ENCODE measurements at places on chromosomes 2 and 18. TPM values are rescaled to one million over a fixed set of nuclear protein-coding genes. Genes with fewer than 3 reads are reported as not detected.

The IL1RL2 gene
- total RNA-seq, result 0.63 TPM

The AGXT gene
- not detected for total RNA-seq

The GAREM2 gene
- 0.05 TPM for total RNA-seq

The KIF1A gene
- total RNA-seq, result not detected

The RGPD4 gene
- total RNA-seq, result not detected

The SOCS6 gene
- 17.9 TPM for total RNA-seq

The NR4A2 gene
- 0.84 TPM for total RNA-seq

The TMEM169 gene
- total RNA-seq, result 3.2 TPM

The UGT1A8 gene
- 0.37 TPM for total RNA-seq

The KIF5C gene
- not detected for total RNA-seq

The CYRIA gene
- total RNA-seq, result 1.1 TPM

The DCDC2C gene
- not detected for total RNA-seq

The RGPD8 gene
- total RNA-seq, result 0.88 TPM

The STARD6 gene
- total RNA-seq, result 0.51 TPM

The PGAP1 gene
- 7.8 TPM for total RNA-seq
